ENCODE measurements at places on chromosomes 5 and 9.
A peak's percentile ranks its signal among the peaks of the same experiment; 100 is the strongest.

GRCh38 chr9:78566521-78566920, 269.6 kb downstream of the PSAT1 start:
- H3K36me3 ChIP-seq, result no peaks in the 10 kb centered on the region
- no peak overlapping the region for H3K4me3 ChIP-seq
- no peaks in the 10 kb centered on the region for H3K27me3 ChIP-seq
- DNase-seq, result no peak
- H3K27ac ChIP-seq, result no peak overlapping the region
- no peaks in the 10 kb centered on the region for H3K4me1 ChIP-seq

DNA sequence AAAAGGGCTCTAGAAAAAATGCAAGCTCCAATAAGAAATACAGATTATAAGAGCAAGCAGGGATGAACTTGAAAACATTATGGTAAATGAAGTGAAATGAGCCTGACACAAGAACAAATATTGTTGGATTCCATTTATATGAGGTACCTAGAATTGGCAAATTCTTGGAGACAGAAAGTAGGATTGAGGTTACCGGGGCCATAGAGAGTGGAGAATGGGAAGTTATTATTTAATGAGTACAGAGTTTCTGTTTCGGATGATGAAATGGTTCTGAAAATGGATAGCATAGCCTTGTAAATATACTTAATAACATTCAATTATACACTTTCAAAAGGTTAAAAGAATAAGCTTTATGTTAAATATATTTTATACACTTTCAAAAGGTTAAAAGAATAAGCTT, 75.6 kb upstream of the SLC12A2 start:
- DNase-seq, result no peak
- H3K27me3 ChIP-seq, result no peaks in the 10 kb centered on the region
- H3K4me1 ChIP-seq, result no peaks in the 10 kb centered on the region
- no peaks in the 10 kb centered on the region for H3K36me3 ChIP-seq
- no peak overlapping the region for H3K27ac ChIP-seq
- no peak overlapping the region for H3K4me3 ChIP-seq

GRCh38 chr5:88897748-88898147, 14.8 kb upstream of the MEF2C start:
- no peak for DNase-seq
- no peak overlapping the region for H3K4me3 ChIP-seq
- no peaks in the 10 kb centered on the region for H3K36me3 ChIP-seq
- H3K4me1 ChIP-seq, result no peaks in the 10 kb centered on the region

DNA sequence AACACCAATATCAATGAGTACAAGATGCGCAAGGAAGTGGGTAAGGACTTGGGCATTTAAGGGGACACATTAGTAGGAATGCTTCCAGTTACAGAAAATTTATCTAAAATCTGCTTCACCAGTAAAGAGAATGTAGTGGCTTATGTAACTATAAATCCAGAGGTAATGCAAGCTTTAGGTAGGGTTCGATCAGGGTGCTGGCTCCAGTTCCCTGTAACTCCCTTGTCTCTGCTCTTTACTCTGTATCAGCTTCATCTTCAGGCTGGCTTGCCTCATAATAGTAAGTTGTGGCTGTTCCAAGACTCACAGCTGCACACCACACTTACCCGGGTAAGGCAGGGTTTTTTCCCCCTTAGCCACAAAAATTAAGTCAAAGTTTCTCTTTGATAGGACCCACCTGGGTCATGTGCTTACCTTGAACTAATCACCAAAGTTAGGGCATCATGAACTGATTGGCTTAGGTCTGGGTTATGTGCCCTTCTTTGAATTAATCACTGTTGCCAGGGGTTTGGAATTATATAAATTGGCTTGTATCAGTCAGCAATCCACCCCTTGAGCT, 35.5 kb downstream of the ARHGEF37 start:
- no peaks in the 10 kb centered on the region for H3K4me1 ChIP-seq
- DNase-seq, result no peak
- H3K4me3 ChIP-seq, result no peak overlapping the region
- no peak overlapping the region for H3K27ac ChIP-seq
- no peaks in the 10 kb centered on the region for H3K27me3 ChIP-seq
- no peaks in the 10 kb centered on the region for H3K36me3 ChIP-seq

DNA sequence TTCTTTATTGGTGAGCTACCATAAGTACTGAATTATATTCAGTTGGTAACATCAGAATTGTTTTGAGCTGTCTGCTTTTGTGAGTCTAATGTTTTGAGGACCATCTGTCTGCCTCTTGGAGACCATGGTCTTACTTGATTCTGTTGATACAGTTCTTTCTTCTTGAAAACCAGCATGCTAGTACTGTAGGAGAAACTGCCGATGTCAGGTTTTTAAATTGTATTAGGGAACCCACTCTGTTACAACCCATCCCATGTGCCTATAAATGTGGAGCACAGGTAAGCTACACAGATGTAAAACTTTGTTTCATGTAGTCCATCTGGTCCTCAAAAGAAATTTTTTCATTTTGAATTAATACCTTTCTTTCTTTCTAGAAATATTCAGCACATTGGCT, 103.4 kb upstream of the DMRTA1 start:
- no peaks in the 10 kb centered on the region for H3K27me3 ChIP-seq
- no peaks in the 10 kb centered on the region for H3K36me3 ChIP-seq
- DNase-seq, result no peak
- H3K4me1 ChIP-seq, result no peaks in the 10 kb centered on the region
- no peak overlapping the region for H3K27ac ChIP-seq

DNA sequence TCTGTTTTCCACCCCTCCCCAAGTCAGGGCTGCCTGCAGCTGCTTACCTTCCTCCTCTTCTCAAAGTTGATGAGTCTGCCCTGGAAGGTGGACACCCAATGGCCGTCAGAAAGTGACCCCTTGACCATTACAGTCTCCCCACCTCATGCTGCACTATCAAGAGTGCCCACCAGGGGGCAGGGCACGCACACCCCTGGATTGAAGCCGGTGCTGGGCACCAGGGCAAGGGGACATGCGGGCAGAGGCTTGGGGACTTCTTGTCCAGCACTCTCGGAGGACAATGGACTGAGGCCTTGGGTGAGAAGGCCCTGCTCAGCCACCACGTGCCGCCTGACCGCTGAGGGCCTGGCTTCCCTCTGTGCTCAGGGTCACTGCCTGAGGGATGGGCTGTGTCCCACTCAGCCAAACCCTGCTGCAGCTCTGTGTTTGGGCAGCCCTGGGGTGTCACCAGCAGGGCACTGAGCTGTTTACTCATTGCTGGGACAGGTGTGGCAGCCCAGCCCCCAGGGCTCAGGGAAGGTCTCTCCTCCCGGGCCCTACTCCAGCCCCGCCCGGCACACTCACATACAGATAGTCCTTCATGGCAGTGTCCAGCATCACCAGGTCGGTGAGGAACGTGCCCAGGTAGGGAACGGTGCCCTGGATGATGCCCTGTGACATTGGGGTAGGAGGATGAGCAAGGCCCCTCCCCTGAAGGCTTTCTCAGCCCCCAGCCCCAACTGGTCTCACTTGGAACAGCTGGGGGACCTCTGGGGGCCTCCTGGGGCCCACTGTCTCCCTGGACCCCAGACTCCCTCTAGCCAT, 17.7 kb downstream of the RALGDS start:
- DNase-seq, result no peak
- H3K27me3 ChIP-seq, result no peaks in the 10 kb centered on the region
- no peak overlapping the region for H3K4me3 ChIP-seq
- H3K27ac ChIP-seq, result no peak overlapping the region
- H3K4me1 ChIP-seq, result no peaks in the 10 kb centered on the region

- no peaks in the 10 kb centered on the region for H3K27me3 ChIP-seq
- peak; percentile 4 for DNase-seq
- H3K36me3 ChIP-seq, result no peaks in the 10 kb centered on the region
- peaks cover 2% of the 10 kb centered on the region for H3K4me1 ChIP-seq
These were observed 41.0 kb upstream of the HCN1 start for GRCh38 chr5:45737153-45737552.

DNA sequence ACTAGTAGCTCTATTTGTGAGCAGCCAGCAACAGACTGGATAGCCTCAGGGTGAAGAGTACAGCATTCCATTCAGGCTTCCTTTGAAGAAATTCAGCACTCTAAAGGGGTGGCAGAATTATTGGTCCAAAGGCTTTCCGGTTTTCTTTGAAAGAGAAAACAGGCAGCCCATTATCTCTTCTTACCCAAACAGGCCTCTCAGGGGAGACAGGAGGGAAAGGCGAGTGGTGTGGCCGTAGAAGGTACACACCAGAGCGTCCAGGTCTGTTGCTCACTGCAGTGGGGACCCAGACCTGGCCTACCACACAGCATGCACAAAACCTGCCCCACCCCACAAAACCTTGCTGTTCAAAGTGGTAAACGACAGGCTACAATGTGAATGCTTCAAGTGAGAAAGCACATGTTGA, 83.3 kb downstream of the ZNF608 start:
- no peaks in the 10 kb centered on the region for H3K36me3 ChIP-seq
- no peak overlapping the region for H3K4me3 ChIP-seq
- no peaks in the 10 kb centered on the region for H3K27me3 ChIP-seq
- H3K27ac ChIP-seq, result peak overlapping the region; percentile 58
- peak; percentile 84 for DNase-seq

DNA sequence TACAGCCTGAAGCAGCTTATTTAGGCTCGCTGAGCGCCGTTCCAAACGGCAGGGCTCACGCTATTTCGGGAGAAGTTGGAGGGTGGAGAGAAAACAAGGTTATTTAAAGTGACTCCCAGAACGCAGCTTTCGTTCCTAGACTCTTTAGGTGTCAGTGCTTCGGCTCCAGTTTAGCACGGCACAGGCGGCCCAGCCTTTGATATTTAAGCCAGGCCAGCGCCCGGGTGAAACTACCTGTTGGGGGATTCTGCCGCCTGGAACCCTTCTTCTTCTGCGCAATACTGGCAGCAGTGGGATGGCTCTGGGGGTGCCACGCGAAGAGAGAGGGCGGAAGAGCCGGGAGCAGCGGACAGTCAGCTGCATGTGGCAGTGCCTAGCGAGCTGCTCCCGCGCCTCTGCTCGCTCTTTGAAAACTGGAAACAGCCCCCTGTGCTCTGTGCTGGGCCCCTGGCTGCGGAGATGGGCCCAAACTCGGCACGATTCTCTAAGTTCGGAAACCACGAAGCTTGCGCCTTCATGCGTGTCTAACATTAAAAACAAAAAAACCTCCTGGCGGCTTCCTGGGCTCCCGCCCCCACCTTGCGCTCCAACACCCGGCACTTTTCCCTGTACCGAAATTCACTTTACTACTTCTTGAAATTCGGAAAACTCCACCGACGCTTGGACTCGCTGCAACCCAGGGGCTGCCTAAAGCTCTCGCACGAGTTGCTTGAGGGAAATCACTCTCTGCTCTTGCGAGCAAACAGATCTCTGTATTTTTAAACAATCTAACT, 34.6 kb upstream of the NFIB start:
- no peaks in the 10 kb centered on the region for H3K36me3 ChIP-seq
- peaks cover 31% of the 10 kb centered on the region for H3K27me3 ChIP-seq
- H3K27ac ChIP-seq, result no peak overlapping the region
- peak; percentile 59 for DNase-seq
- H3K4me3 ChIP-seq, result peak overlapping the region; percentile 60

Measured in mesendoderm (in vitro differentiated cells).